ENCODE measurements at places on chromosomes 2 and 18.
A peak's percentile ranks its signal among the peaks of the same experiment; 100 is the strongest.

GRCh38 chr18:37552286-37552685, 13.3 kb downstream of the CELF4 start:
- no peak for DNase-seq

GRCh38 chr2:85018049-85018447, 47.1 kb downstream of the KCMF1 start:
- no peak for DNase-seq

DNA sequence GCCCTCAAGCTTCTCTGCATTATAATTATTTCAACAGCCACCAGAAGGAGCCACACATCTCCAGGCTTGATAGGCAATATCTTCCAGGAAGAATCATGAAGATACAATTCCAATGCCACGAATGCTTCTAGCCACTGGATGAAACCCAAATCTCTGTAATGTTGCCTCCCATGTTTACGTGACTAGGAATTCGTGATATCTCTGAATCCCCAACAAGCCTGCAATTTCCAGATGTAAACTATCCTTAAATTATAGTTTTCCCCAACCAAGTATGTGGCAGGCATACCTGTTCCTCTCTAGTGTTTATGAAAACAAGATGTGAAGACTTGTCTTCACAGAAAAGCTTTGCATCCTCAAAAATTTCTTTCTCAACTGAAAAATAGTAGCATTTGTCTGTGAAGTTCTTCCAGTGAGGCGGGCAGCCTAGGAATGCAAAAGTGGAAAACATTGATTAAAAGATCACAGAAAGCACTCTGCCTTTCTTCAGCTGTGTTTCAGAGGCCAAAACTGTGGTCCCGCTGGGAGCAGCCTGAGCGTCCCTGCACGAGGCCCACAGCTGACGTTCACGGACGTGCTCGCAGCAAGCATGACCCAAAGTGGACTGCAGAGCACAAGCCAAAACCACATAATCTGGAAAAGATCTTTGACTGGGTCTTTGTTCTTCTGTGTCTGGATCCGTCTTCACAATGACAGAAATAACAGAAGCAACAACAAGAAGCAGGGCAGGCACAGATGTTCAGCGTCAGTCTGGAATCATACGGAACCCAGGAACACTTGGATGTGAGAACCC, 65.1 kb upstream of the THOC1 start:
- no peak for DNase-seq

- no peak for DNase-seq
These were observed 1103.9 kb upstream of the KLHL29 start for GRCh38 chr2:22281033-22281432.

DNA sequence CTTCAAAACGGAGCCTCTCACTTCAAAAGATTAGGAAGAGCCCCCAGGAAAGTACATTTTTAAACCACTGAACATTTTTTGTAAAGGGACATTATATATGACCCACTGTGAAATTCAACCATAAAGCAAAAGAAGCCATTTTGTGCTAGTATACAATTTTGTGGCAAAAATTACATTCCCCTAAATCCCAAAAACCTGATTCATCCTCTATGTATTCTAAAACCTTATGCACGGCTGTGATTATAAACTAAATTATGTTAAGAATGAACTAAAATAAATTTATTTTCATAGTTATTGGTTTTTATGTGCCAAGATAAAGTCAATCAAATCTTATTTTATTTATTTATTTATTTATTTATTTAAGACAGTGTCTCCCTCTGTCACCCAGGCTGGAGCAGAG, 48.5 kb downstream of the RTN4 start:
- DNase-seq = no peak

DNA sequence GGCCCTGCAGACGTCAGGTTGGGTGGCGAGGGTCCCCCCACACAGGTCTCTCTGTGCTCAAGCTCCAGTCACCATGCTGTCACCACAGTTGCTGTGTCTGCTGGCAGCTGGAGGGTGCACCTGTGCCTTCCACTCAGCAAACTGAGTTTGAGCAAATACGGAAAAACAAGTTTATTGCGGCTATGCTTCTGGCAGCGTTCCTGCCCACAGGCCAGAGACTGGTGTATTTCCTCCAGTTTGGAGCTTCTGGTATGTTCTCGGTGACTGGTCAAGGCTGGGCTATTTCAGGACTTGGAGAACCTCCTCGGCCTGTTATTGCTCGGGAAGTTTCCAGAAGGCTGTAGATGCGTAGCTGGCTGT, 132.6 kb downstream of the SEPTIN10 start:
- no peak for DNase-seq

DNA sequence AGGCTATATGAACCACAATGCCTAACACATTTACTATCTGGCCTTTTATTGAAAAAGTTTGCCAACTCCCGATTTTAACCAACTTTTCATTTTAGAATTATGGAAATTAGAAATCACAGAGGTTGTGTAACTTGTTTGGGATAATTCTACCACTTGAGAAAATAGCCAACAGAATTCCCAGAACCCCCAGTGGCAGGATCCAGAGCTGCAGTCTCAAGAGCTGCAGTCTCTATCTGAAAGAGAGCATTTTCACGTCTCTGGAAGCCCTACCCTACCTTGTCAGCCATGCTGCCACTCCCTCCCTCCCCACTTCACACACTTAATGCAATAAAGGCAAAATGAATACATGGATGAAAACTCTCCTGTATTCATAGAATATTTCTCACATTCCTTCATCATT, 23.4 kb upstream of the TSPYL6 start:
- no peak for DNase-seq

DNA sequence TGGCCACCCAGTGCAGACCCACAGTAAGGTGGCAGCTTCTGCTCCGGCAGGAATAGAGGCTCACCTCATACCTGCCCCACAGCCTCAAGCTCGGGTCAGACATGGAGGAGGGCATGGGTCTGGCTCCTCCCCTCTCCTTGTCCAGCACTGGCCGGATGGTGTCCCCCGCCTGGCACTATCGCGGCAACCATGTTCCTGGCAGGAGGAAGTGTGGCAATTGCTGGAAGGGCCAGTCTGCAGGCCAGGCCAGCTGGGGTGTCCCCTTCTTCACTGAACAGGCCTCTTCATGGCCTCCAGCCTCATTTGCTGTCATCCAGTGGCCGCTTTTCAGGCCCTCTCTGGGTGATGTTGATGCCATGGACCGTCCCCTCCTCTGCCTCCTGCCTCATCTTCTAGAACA, 41.4 kb upstream of the SMAD7 start:
- no peak for DNase-seq

GRCh38 chr2:227748079-227748478, 2.4 kb downstream of the SCYGR8 start:
- peak; percentile 55 for DNase-seq

DNA sequence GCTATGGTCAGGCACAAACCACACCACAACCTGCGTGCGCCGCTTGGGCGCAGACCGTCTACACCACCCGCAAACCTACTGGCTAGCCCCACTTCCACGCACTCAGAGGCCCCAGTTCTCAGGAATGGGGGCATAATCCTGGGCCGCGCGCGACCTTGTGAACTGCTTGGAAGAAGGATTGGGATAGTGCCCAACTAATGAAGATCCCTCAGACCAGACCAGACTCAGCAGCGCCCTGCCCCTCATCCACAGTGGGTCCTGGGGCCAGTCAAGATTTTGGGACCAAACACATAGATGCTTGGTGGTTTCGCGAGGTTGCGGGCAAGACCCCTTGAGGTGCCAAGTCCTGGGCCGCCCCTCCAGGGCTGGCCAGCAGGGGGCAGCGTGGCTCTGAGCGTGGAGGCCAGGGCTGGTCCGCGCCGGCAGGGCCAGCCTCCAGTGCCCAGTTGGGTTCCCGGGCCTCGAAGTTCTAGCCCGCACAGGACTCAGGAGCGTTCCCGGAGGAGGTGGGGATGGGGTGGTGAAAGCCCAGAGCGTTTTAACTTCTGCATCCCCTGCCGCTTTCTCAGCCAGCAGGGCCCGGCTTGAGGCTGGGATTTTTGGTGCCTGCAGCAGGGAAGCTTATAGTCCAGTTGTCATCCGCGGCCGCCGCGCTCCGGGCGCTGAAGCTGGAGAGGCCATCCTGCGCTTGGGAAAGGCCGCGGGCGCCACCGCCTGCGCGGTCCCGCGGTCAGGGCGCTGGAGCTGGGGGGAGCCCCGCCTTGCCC, 8.3 kb downstream of the OSR1 start:
- peak; percentile 81 for DNase-seq

- DNase-seq = no peak
These were observed 366.9 kb upstream of the ZEB2 start for GRCh38 chr2:144886862-144887261.

GRCh38 chr18:62655520-62656219, 59.7 kb upstream of the PHLPP1 start:
- no peak for DNase-seq

DNA sequence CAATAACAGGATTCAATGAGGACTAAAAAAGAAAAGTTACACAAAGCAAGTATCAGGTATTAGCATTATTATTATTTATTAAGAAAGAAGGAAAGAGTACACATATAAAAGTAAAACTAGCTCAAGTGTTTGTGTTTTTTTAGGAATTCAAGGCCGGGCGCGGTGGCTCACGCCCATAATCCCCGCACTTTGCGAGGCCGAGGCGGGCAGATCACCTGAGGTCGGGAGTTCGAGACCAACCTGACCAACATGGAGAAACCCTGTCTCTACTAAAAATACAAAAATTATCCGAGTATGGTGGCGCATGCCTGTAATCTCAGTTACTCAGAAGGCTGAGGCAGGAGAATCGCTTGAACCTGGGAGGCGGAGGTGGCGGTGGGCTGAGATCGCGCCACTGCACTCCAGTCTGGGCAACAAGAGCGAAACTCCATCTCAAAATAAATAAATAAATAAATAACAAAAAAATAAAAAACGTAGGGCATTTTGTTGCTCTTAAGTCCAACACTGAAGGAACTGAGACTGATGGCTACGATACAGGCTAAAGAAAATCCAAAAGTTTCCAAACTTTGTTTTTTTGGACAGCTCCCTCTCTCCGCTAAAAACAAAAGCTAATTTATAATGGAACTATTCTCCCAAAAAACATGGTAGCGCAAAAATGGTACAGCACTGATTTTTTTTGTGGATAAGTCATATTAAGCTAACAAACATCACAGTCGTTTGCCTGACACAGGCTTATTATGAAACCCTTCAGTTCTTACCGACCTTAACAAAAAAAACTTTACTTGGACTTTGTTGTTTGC, 1.7 kb downstream of the TRAPPC8 start:
- DNase-seq = no peak

DNA sequence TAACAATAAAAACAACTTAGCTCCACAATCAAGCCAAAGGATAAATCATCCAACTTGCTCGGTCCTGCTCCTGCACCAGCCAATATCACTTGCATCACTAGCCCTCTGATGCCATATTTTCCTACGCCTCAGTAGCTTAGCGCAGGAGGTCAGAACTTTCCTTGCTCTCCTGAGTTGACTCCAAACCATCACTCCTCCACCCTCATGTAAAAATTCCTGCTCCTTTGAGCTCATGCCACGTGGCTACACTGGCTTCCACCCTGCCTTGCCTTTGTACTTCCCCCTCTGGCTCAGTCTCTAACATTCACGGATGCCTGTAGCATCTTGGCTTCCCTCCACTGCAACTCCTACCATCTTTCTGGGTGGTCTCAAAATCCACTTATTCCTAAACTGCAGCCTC, 25.2 kb downstream of the AAK1 start:
- no peak for DNase-seq

GRCh38 chr2:88115825-88116518, 11.9 kb downstream of the FABP1 start:
- DNase-seq = no peak

- DNase-seq = no peak
These were observed 423.1 kb downstream of the FIGN start for GRCh38 chr2:163312713-163313112.

- no peak for DNase-seq
These were observed 38.8 kb downstream of the DNER start for GRCh38 chr2:229675569-229675968.

- no peak for DNase-seq
These were observed 2.7 kb downstream of the ST8SIA5 start for GRCh38 chr18:46754188-46754587.

- no peak for DNase-seq
These were observed 4.1 kb downstream of the TACR1 start for GRCh38 chr2:75195076-75195691.

DNA sequence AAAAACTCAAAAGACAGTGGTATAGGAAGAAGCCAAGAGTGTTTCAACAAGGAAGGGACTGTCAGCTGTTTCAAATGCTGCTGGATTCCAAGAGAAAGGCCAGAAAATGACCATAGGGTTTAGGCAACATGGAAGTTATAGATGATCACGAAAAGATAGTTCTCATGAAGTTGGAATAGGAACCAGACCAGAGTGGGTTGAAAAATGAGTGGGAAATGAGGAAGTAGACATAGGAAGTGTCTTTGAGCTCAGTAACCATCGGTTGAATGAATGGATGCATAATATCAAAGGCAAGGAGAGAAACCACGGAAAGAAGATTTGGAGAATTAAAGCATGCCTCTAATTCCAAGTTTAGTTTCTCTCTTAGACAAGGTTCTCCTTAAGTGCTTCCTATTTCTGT, 1.3 kb downstream of the NCAPH start:
- DNase-seq = no peak

DNA sequence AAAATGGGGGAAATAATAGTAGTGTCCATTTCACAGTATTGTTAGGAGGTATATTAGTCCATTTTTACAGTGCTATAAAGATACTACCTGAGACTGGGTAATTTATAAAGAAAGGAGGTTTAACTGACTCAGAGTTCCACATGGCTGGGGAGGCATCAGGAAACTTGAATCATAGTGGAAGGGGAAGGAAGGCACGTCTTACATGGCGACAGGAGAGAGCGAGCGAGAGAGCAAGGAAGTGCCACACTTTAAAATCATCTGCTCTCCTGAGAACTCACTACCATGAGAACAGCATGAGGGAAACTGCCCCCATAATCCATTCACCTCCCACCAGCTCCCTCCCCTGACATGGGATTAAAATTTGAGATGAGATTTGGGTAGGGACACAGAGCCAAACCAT, 23.4 kb downstream of the MGAT5 start:
- DNase-seq = no peak

GRCh38 chr2:101962309-101962708, 29.5 kb upstream of the IL1R2 start:
- no peak for DNase-seq

DNA sequence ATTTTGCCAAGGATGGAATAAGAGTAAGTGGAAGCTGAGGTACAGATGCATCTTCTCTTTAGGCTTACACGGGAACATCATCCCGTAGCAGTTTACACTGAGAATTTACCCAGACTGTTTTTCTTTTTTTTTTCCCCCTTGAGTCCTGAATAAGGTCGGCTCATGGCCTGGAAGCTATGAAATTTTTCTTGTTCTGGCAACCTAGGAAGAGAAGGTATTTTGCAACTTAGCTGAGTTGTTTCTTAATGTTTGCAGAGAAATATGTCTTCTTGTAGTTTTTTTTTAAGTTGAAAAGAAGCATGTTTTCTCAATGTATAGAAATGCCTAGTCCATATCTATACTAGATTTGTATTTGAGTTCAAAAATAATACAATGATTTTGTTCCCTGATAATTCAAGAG, 712.5 kb downstream of the TDRD15 start:
- no peak for DNase-seq

DNA sequence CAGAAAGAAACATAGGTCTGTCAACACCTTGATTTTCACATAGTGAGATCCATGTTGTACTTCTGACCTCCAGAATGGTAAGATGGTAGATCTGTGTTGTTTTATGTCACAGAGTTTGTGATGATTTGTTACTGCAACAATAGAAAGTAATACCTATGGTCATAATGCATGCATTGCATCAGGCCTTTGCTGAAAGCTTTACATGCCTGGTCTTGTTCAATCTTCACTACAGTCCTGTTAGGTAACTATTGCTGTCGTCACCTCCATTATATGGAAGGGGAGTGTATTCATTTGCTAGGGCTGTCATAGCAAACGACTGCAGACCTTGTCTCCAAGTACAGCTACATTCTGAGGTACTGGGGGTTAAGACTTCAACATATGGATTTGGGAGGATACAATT, 243.5 kb downstream of the ANAPC1 start:
- DNase-seq = no peak

Data from glutamatergic neuron (in vitro differentiated cells).